ENCODE measurements at places on chromosomes 1 and 21.

DNA sequence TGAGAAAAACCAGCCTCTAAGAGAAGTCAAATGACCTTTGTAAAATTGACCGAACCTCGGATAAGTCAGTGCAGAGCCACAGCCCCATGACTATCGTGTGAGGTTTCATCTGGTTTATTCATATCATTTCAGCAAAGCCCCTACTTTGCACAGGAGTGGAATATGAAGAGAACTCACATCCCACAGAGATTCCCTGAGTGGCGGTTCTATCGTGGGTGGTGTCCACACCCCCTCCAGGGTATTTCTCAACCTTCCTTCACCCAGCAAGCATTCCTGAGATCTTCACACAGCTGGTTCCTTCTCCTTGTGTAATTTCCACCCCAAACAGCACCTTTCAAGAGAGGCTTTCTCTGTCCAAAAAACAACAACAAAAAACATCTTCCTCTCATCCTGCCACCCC is 47.5 kb downstream of the EVA1C start:
- no peak for DNase-seq

GRCh38 chr1:42743317-42744147 is 3.5 kb upstream of the CLDN19 start:
- no peak for DNase-seq

DNA sequence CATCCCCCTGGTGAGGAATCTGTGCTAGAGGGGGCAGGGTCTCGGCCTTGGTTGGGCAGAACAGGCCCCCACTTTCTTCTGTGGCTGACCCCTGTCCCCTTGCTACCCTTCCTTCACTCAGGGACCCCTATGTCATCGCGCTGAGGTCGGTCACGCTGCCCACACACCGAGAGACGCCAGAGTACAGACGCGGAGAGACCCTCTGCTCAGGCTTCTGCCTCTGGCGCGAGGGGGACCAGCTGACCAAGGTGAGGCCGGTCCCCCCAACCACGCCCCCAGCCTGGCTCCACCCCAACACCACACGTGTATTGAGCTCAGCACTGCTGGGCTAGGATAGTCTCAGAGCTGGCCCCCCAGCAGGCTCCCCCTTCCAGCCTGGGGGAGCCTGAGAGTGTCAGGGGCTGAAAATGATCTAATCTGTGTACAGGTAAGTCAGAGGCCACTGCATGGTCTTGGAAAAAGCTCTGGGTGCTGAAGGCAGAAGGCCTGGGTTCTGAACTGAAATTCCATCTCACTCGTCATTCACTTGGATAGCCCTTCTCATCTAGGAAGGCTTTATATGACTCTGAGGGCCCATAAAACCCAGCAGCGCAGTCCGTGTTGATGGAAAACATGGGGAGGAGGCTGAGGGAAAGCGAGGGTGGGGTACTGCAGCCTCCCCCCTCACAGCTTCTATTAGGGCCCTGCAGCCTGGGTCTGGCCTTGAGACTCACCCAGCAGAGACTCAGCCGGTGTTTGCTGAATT is 15.3 kb downstream of the FAM151A start:
- no peak for DNase-seq

GRCh38 chr1:181482521-181483284 is 614 bp upstream of the CACNA1E start:
- DNase-seq, result peak; percentile 61

- DNase-seq, result no peak
Observed at GRCh38 chr1:30920827-30921226, 12.3 kb upstream of the SDC3 start.

GRCh38 chr1:1374589-1374928 is 448 bp downstream of the AURKAIP1 start:
- no peak for DNase-seq

GRCh38 chr21:24076179-24076578 is 1531.1 kb downstream of the MRPL39 start:
- no peak for DNase-seq

GRCh38 chr1:65006806-65007205 is 40.5 kb upstream of the JAK1 start:
- no peak for DNase-seq

DNA sequence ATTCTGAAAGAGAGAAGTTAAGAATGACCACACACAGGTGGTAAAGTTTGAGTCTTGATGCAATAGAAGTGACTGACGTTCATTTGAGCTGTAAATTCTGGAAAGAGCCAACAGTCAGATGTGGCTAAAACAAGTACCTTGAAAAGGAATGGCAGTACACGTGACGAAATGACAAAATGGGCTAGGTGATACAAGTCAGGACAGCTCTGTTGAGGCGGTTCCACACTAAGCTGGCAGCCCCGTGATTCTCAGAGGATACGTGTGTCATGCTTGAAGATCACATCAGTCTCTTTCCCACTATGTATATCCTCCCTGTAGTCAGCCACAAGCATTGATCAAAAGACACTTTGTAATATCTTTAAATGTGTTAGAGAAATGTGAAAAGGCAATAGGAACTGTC is 881.3 kb upstream of the ADGRL2 start:
- no peak for DNase-seq

GRCh38 chr1:966135-966703 is at the start of gene PLEKHN1:
PLEKHN1 (plus strand) TSS chr1:966482; CDS start chr1:966532, 50 bp downstream.
- peak; percentile 61 for DNase-seq

DNA sequence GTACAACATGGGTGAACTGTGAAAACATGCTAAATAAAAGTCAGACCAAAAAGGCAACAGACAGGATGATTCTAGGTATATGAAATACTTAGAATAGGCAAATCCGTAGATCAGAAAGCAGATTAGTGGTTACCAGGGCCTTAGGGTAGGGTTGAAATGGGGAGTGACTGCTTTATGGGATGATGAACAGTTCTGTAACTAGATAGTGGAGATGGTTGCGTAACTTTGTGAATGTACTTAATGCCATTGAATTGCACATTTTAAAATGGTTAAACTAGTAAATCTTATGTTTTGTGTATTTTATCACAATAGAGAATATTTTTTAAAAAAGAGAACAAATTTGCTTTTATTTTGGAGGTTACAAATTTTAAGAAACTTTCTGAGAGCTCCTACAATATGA is 17.4 kb downstream of the ZNF326 start:
- no peak for DNase-seq

GRCh38 chr1:41629571-41629970 is 145.1 kb upstream of the EDN2 start:
- no peak for DNase-seq

- DNase-seq, result no peak
Observed at GRCh38 chr1:177589166-177589565, 380.7 kb downstream of the SEC16B start.

GRCh38 chr1:19484798-19485361 is 459 bp downstream of the CAPZB start:
- no peak for DNase-seq

DNA sequence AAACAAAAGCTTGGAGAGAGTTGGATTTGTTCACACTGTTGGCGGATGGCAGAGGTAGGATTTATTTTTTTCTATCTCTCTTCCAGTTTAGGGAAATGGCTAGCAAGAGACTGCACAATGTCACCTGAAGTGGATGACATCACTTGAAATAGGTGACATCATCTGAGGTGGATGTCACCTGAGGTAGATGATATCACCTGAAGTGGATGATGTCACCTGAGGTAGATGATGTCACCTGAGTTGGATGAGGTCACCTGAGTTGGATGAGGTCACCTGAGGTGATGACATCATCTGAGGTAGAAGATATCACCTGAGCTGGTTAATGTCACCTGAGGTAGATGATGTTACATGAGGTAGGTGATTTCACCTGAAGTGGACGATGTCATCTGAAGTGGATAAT is 413.4 kb downstream of the DSCAM start:
- no peak for DNase-seq

DNA sequence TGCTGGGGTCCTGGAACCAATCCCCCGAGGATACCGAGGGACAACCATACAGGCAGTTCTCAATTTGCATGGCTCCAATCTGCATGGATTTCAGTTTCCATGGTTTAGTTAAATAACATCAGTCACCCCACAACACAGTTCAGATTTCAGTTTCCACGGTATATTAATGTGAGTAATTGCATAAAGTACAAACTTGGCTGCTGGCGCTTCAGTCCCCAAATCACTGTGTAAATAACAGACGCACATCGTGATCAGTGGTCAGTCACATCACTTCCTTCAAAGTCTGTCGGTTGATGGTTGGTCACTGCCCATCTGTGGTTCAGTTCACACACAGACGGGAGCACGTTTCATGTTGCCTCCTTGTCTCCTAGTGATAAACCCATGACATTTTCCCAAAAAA is 66.4 kb upstream of the LPGAT1 start:
- no peak for DNase-seq

DNA sequence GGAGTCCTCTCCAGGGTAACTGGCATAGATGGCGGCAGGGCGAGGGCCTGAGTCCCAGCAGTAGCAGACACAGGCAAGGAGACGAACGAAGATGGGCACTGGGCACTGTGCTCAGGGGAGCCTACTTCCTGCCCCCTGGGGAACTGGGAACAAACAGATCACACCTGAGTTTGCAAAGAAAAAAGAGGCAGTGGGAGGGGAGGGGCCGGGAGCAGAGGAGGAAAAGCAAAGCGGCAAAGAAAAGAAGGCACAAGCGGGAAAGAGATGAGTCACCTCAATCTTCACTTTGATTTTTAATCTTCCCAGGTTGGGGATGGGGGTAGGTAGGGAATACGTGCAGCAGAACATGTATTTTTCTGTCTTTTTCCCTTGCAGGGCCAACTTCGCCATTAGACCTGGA is 44.0 kb downstream of the ZSCAN20 start:
- DNase-seq, result no peak

- no peak for DNase-seq
Observed at GRCh38 chr1:213247038-213247437, 196.0 kb downstream of the RPS6KC1 start.

- DNase-seq, result no peak
Observed at GRCh38 chr1:152901631-152902030, 6.7 kb upstream of the IVL start.

GRCh38 chr1:29515170-29515955 is 279.0 kb downstream of the PTPRU start:
- no peak for DNase-seq

DNA sequence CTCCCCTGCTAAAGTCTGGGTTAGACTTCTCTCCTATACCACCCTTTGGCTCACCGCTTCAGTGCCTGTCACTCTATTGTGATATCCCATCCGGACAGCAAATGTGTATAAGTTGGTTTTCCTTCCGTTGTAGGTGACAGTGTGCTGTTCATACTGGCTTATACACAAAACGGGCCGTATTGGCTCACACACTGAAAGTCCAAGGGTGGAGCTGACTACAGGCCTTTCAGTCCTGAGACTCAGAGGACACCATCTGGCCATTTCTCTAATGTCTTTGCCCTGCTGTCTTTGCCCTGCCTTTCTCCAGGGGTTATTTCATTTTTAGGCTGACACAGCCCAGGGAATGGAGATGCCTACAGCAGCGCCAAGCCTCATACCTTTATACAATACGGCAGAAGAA is 90.7 kb downstream of the URB2 start:
- DNase-seq, result no peak

DNA sequence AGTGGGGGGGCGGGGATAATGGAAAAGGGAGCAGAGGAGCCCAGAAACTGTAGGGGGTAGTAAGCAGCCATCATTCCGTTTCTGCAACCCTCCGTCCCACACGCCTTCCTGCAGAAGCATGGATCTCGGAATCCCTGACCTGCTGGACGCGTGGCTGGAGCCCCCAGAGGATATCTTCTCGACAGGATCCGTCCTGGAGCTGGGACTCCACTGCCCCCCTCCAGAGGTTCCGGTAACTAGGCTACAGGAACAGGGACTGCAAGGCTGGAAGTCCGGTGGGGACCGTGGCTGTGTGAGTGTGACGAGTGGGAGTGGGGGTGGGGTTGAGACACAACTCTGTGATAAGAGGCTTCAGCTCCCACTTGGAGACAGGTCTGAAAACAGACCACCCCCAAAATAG is 706 bp downstream of the CREB3L4 start:
- no peak for DNase-seq

GRCh38 chr1:203281033-203281432 is 24.3 kb upstream of the BTG2 start:
- DNase-seq, result no peak

- DNase-seq, result no peak
Observed at GRCh38 chr1:162218975-162219374, 149.5 kb downstream of the NOS1AP start.

GRCh38 chr1:17721444-17721843 is 33.7 kb upstream of the ACTL8 start:
- no peak for DNase-seq

DNA sequence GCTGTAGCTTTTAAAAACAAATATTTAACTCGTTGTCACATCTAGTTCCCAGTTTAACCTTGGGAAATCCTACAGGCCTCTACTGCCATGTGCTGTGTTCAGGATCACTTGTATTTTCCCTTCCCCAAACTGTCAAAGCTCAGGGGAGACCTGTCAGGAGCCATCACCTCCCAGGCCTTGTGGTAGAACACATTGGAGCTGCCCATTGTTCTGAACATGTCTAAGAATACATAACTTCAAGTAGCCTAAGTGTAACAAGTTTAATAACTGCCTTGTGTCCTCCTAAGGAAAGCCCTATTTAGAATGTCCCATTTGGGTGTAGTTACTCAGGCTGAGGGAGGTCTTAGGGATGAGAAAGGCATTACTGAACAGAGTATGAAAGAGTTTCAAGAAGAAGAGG is 28.6 kb upstream of the PIGC start:
- no peak for DNase-seq

DNA sequence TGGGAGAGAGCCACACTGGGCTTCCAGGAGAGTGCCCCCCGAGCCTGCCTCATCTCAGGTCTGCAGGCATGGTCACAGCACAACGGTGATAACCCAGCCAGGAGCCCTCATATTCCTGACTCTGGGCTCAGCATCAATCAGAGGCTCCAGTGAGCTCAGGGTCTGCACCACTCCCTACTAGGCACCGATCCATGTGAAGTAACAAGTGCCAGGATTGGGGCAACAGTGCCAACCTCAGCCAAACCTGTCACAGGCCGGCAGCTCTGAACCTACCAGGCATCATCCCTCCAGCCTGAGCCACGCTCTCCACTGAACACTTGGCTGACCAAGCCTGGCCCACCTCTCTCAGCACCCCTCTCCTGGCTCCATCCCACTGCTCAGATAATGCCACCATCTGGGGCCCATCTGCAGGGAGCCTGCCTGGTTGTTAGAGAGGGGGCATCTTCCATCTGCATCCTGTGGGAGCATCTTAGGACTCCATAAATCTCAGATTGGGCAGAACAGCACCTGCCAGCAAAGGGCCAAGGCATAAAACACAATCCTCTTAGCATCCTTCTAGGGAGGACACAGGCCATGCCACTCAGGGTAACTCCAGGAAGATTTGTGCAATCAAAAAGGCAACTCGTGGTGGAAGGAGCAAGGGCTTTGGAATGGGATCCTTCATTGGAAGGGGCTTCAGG is 213.7 kb upstream of the CSF3R start:
- no peak for DNase-seq
